ENCODE measurements at places on chromosomes 7 and 10. TPM values are rescaled to one million over a fixed set of nuclear protein-coding genes. Genes with fewer than 3 reads are reported as not detected.

The MYL10 gene
- total RNA-seq, result not detected

The GSTK1 gene
- total RNA-seq, result 130 TPM

DNA sequence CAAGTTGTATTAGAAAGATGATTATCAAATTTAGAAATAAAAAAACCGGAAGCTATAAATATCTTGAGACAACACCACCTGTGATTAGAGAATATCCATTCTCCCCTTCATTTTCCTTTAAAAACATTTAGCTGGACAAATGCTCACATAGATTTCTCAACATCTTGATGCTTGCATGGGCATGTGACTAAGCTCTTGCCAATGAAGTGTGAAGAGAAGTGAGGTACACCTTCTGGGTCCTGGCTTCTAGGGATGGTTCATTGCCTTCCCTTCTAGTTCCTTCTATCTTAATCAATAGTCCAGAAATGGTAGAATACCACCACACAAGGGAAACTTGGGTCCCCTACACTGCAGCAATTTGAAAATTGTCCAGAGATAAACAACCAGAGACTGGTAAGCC, 41.0 kb downstream of the WAPL start:
- no peak for DNase-seq

DNA sequence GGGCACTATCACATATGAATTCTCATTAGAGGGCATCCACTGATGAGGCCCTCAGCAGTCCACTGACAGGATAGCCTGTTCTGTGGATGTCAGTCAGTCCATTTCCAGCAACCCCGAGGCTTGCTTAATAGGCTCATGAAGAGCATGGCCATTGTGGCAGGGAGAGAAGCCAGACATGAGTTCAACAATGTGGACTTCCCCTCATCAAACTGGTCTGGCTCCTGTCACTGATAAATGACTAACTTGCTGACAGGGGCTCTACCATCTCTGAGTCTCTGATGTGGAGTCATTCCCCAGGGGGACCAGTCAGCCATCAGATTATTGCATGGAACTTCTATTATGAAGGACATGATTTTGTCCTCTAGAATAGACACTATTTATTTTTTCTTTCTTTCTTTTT, 19.8 kb upstream of the TRIL start:
- no peak for DNase-seq

- no peak for DNase-seq
These were observed 243.2 kb downstream of the CCDC3 start for GRCh38 chr10:12758271-12758670.

DNA sequence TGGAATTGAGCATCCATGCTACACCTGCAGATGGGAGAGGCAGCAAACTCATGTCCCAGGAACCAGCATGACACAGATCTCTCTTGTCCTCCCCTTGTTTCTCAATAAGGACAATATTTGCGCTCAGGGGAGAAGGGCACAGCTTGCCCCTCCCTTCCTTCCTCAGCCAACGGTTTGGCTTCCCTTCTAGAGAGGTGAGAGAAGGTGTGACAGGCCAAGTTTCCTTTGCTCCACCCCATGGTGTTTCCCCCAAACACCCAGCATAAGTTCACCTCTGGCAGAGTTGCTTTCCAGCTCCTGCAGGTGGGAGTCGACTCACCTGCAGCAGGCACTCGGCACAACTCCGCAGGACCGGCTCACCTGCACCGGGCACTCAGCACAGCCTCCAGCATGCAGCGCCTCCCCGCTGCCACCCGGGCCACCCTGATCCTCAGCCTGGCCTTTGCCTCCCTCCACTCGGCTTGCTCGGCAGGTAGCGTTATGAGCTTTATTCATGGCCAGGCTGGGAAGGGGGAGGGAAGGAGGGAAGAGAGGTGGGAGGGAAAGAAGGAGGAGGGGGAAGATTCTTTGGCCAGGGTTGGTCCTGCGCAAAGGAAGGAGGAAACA, at the start of the genes ATP6V0A4 and TMEM213:
TSS of gene ATP6V0A4 (minus strand) at position 482 of the 606 bp plus-strand sequence. CDS start 26,949 bp downstream, outside the sequence.
TSS of gene TMEM213 (plus strand) at position 280 of the 606 bp plus-strand sequence. CDS start at position 391, 111 bp downstream.
- DNase-seq, result peak; percentile 20
